ENCODE measurements at places on chromosomes 1 and 21.

DNA sequence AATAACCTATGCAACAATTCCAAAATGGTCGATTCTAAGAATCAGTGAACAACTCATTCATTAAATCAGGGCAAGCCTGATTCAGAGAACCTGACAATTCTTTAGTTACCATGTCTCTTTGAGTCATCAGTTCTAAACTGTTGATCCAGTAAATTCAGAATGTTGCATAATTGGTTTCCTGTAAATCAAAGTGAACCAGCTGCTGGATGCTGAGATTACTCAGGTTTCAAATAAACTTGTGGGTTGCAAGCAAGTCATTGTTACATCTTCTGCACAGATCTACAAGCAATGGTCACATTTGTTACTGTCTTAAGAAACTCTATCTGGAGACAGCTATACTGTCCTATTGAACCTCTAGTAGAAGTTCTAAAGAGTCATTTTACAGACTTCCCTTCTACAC, 16.5 kb downstream of the PLA2G2D start:
- DNase-seq = no peak

GRCh38 chr21:46237474-46237873, 8.9 kb upstream of the LSS start:
- no peak for DNase-seq

DNA sequence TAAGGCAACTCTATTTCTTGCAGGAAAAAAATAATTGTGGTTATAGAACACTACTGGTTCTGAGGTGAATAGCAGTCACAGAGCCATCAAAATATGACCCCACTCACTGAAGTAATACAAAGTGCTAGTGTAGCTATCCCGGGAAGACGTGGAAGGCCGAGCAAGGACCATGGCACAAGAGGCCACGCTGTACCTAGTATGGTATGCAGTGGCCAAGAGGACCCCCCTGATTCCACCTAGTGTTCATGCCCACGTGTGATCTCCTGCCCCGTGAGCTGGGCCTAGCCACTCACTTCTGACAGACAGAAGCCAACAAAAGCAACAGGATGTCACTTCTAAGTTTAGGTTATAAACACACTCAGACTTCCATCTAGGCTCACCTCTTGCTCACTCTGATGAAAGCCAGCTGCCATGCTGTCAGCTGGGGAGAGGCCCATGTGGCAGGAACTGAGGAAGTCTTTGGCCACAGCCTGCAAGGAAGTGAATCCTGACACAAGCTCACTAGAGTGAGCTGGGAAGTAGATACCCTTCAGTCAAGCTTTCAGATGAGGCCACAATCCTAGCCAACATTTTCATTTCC, 21.7 kb upstream of the LSS start:
- DNase-seq = no peak

DNA sequence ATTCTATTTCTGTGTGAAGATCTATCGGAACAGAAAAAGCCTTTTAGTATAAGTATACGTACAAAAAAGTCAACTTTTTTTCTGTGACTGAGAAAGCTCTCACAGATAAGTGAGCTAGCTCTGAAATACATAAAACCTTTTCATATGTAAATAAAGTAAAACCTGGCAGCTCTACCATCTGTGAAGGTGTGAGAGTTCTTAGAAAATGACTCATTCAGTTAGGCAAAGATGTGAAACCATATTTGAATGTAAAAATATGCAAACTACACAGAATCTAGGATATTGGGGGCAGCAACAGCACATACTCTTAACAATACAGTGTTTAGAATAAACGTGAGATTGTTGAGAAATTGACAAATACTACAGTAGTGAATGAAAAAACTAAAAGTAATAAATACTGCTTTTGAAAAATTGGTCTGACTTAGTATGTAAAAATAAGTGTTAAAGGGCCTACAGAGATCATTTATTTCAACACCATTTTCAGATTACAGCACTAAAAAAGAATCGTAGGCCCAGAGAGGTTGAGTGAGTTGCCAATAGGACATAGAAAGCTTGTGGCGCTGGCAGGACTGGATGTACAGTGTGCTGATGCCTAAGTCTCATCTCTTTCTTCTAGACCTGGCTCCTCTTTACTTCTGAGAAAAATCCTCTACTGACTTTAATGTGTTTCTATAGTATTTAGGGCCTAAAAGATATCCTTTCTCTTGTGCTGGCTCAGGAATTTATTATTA, 19.8 kb downstream of the ATP6V1G3 start:
- DNase-seq = no peak

DNA sequence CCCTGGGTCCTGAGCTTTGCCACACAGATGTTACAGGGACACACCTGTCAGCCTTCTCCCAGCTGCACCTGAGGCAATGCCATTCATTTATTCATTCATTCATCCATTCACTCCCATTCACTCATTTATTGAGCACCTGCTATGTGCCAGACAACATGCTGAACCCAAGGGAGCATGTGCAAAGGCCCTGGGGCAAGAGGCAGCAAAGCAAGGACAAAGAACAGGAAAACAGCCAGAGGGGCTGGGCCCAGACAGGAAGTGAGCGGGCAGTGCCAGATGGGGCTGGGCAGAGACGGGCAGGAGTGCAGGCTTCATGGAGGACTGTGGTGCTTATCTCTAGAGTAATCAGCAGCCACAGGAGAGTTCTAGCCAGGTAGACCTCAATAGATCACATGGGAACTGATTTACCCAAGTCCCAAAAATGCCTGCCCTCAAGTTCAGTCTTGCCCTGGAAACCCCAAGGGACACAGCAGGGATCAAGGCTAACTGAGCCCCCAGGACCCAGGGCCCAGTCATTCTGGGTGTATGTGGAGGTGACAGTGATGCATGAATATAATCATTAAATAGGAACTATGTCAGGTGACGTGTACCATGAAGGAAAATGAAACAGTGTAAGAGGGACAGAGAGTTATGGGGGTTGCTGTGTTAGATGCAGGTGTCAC, 530.3 kb downstream of the MATN1 start:
- DNase-seq = no peak

GRCh38 chr1:24955161-24955560, 25.1 kb upstream of the RUNX3 start:
- peak; percentile 15 for DNase-seq

DNA sequence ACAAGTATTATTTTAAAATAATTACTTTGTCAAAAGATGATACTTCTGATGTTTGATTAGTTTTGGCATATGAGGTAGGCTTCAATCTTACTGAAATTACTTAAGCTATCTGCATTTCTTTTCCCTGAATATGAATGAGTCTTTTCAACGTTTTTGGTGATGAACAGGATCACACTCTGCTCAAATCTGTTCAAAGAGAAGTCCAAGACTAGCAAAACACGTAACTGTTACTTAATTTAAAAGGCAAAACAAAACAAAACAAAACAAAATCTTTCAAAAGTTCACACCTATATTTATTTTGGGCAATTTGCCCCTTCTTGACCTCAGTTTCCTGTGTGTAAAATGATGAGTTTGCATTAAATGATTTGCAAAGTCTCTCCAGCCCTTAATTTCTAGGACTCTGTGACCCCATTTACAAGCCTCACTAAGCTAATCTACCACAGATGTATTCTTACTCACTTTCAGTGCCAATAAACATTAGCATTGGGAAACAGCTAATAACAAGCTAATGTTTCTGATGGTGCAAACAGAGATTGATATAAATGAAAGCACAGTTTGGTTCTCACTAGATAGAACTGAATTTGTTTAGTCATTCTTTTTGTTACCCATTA, 865.4 kb downstream of the LTN1 start:
- no peak for DNase-seq

DNA sequence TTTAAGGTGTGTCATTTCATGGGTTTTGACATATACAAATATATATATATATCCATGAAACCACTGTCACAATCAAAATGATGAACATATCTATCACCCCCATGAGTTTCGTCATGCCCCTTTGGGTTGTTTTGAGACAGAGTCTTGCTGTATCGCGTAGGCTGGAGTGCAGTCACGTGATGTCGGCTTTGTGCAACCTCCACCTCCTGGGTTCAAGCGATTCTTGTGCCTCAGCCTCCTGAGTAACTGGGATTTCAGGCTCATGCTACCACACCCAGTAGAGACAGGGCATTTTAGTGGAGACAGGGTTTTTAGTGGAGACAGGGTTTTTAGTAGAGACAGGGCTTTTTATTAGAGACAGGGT, 8.0 kb downstream of the HJV start:
- DNase-seq = peak; percentile 16

GRCh38 chr21:44556879-44557278, 1.7 kb downstream of the KRTAP10-3 start:
- DNase-seq = no peak

DNA sequence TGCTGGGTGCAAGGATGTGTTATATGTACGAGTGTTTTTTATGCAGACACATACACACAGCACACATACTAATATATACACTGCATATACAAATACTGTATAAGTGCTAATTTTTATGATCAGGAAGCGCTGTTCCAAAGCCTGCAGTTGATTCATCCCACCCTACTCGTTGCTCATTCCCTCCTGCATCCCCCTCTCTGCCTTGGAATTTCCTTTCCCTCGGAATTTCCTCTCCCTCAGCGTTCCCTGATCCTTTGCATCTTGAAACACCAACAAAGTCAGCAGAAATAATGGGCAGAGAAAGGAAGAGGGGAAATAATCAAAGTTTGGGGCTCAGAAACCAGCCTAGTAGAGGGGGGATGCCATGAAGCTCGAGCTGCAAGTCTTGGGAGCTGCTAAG, 98.9 kb downstream of the CSMD2 start:
- DNase-seq = no peak

- peak; percentile 91 for DNase-seq
Measured at GRCh38 chr1:151510957-151511635, at the start of gene CGN. CGN (plus strand) TSS chr1:151511387; CDS start chr1:151518520, 7,133 bp downstream.

DNA sequence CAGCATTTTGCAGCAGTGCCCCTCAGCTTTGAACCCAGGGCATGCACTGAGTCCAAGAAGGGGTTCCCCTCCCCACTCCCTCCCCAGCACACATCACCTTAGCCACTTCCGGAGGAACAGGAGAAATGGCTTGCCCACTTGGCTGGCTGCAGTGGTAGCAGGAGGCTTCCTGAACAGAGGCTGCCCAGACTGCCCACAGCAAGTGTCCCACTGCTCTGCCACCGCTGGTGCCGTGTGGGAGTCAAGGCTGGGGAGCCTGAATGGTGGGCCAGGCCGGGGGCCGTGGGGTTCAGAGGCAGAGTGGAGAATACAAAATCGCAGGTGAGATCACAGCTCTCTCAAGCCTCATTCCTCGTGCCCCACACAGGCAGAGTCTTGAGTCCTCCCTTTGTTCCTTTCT, 34.5 kb downstream of the CD247 start:
- no peak for DNase-seq

GRCh38 chr1:19439464-19440171, 45.7 kb downstream of the CAPZB start:
- DNase-seq = peak; percentile 54

GRCh38 chr1:84060781-84061180, 61.8 kb upstream of the TTLL7 start:
- no peak for DNase-seq

- DNase-seq = no peak
Measured at GRCh38 chr1:106515375-106515774, 541.1 kb upstream of the PRMT6 start.

DNA sequence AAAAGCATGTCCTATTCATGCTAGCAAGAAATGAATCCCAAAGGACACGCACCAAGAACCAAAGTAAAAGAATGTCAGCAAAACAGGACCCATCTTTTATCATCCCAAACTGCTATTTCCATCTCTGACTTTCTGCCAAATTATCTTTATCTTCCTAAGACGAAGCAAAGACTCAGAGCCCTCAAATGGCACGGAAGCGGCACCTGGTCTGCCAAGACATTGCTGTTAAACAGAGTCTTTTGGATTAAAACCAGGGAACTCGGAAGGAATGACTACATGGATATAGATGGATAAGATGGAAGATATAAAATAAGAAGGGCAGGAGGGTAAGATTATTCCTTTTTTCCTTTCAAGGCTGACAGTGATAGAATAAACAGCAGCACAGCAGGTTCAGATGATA, 60.8 kb upstream of the LBR start:
- DNase-seq = no peak
